ENCODE measurements at places on chromosomes 7 and 10.

DNA sequence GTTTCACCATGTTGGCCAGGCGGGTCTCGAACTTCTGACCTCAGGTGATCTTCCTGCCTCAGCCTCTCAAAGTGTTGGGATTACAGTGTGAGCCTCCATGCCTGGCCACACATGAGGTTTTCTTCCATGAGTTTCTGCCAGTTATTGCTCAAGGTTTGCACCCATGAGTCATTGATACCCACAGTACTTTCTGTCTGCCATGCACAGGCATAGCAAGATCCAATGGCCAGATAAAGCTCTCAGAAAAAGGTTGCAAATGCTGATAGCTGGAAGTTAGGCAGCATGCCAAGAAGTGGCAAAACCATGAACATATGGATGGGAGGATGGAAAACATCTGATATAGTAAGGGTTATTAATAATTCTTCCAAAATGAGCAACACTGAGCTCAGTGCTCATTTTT is 298.7 kb upstream of the NRG3 start:
- DNase-seq: no peak

GRCh38 chr7:138710536-138711385 is 9.6 kb upstream of the SVOPL start:
- DNase-seq: no peak

DNA sequence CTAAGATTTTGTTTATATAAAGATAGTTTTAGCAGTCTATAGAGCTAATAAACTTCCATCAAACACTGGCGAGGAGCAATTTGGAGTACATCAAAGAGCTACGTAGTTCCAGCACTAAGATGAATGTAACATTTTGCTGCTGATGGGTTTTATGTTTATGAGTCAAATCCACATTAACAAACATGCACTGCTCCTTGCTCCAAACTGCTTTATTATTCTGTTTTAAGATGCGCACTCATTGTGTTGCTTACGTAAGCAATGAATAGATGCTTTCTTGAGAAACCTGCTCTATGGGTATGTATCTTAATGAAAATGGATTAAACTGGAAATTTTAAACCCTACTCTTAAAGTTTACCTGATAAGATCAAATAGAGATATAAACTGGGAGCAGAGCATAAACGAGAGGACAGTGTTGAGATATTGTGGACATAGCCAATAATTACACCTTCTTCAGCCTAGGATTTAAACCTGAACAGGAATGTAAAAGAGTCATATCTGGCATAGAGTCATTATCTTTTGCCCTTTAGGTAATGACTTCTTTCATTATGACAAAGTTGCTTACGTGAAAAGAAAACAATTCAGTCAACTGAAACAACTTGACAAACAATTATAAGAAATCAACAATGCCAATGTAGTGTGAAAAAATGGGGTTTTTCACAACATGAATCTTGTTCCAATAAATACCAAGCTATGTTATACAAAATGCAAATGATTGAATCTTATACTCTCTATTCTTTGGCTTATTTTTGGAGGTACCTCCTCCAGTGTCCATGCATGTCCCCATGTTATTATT is 153.5 kb upstream of the MTPN start:
- no peak for DNase-seq

DNA sequence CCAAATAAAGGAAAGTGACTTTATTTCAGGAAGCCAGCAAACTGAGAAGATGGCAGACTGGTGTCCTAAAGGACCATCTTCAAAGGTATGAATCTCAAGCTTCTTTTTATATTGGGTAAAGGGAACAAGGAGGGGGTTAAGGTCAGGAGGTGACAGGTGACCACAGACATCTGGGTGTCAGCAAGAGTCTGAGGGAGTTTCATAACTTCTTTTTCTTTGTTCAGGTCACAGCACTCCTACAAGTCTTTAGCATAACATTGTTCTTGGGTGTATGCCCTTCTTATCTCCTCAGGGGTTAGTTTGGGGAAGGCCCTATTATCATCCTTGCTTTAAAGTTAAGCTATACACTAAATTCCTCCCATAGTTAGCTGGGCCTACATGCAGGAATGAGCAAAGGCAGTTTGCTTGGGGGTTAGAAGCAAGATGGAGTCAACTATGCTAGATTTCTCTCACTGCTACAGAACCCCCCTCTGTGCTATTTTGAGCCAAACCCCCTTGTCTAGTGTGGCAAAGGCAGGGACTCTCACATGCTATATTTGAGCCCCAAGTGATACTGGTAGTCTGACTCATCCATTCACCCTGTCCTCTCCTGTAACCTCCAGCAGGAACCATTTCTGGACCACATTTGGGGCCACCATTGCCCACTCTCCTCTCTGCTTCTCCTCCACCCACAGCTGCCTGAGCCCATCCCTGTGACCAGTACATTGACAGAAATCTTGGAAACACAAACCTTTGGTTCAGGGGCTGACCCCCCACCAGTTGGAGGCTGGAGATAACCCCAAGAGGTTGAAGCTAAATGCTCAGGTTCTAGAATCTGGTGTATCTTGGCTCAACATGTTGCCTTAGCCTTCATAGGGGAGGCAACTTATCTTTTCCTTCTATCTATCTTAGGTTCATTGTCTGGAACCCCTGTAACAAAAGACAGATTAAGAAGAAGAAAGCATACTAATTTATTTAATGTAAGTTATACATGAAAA is 55.5 kb upstream of the LRGUK start:
- no peak for DNase-seq

DNA sequence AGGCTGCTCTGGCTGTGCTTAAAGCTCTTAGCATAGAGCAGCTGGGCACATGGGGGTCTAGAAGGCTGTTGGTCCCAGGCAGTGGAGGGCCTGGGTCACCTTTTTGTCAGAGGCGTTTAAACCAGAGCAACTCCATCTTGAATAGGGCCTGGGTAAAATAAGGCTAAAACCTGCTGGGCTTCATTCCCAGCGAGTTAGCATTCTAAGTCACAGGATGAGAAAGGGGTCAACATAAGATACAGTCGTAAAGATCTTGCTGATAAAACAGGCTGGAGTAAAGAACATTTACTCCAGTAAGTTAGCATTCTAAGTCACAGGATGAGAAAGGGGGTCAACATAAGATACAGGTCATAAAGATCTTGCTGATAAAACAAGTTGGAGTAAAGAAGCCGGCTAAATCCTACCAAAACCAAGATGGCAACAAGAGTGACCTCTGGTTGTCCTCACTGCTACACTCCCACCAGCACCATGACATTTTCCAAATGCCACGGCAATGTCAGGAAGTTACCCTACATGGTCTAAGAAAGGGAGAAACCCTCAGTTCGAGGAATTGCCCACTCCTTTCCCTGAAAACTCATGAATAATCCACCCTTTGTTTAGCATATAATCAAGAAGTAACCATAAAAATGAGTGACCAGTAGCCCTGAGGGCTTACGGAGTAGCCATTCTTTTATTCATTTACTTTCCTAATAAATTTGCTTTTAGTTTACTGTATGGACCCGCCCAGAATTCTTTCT is 96.8 kb upstream of the PCBD1 start:
- DNase-seq: no peak

DNA sequence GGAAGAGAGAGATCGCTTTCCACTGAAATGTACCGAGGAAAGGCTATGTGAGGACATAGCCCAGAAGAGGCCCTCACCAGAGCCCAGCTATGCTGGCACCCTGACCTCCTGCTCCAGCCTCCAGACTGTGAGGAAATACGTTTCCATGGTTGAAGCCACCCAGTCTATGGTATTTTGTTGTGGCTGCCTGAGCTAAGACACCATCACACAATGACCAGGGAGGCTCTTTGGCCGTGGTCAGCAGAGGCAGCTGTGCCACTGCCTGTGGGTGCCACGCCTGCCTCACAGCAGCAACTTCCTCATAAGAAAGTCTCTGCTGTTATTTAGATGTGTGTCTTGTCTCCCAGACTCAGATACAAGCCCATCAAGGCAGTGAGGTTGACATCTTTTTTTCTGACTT is 182.7 kb upstream of the PLXNA4 start:
- DNase-seq: no peak

- no peak for DNase-seq
Measured at GRCh38 chr7:131508754-131509486, 47.5 kb downstream of the PODXL start.

- DNase-seq: no peak
Measured at GRCh38 chr7:81761821-81762220, 8.0 kb downstream of the HGF start.

- no peak for DNase-seq
Measured at GRCh38 chr10:110208614-110209453, 1.4 kb downstream of the MXI1 start.

GRCh38 chr7:125061-125475 is 67.3 kb upstream of the FAM20C start:
- no peak for DNase-seq

DNA sequence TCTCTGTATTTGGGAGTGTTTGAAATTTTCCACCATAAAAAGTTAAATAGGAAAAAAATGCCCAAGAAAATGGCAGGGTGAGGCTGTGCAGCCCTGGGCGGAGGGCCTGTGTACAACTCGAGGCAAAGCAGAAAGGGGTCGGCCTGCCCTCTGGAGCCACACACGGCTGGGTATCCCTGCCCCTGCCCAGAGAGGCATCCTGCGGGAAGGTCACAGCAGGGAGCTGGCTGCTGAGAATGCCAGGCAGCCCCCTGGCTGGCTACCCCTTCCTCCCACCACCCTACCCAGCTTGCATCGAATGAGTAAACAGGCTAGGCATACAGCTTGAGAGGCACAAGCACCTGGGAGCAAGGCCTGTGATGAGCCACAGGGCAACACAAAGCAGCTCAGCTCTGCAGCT is 46.1 kb downstream of the CAMK2B start:
- no peak for DNase-seq

GRCh38 chr7:30905078-30906012 is 6.3 kb upstream of the AQP1 start:
- DNase-seq: no peak

DNA sequence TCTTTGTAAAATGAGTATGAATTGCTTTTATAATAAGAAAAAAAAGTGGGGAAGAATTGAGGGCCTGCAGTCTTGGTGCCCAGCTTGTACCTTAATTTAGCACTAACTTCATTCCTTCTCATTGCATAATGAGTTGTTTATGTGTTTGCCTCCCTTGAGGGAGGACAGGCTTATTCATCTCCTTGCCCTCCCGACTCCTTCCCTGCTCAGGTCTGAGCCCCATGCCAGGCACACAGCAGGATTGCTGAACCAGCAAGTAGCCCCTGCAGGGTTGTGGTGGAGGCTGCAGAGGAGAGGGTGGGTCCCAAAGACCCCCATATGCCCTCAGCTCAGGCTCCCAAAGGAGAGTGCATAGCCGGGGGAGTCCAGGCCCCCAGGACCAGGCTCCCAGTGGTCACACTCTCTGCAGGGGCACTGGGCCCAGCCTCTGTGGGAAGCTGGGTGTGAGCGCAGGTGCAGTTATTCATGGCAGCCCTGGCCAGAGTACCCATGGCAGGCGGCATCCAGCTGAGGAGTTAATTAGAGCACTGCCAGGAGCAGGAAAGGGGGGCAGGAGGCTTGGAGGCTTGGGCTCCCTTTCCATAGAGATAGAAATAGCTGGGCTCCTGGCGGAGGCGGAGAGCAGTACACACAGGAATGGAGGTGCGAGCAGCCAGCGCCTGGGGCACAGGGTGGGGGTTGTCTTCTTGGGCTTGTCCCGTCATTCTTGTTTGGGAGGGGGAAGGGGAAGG is 28.2 kb upstream of the GOLGA7B start:
- DNase-seq: no peak

GRCh38 chr7:134727711-134728110 is 51.7 kb upstream of the CALD1 start:
- DNase-seq: no peak

GRCh38 chr7:7641129-7641663 is 644 bp downstream of the UMAD1 start:
- DNase-seq: no peak

- DNase-seq: no peak
Measured at GRCh38 chr10:6211671-6212635, 9.2 kb downstream of the PFKFB3 start.

DNA sequence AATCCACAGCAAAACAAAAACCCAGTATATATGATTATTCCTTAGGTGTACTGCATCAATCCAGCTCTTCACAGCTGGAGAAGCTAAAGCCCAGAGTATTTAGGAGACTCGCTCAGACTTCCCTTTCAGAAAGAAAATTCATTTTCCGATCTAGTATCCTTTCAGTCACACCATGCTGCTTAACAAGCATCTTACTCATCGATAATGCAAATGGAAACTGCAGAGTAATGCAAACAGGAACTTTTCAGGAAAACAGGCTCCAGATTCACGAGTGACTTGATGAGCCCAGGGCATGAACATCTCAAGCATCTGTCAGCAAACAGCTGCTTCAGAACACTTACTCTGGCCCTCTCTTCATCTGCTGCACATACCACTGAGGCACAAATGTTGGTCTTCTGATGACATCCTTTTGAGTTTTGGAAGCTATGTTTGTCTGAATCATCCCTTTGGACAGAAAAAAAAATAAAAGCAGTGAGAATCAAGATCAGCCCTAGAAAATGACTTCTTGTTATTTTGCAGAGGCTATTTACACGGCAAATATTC is 24.9 kb upstream of the ZC3HAV1L start:
- no peak for DNase-seq
